ENCODE measurements at places on chromosomes 11 and 22. TPM values are rescaled to one million over a fixed set of nuclear protein-coding genes. Genes with fewer than 3 reads are reported as not detected.
A peak's percentile ranks its signal among the peaks of the same experiment; 100 is the strongest.

TRPM5 gene
- polyA plus RNA-seq: not detected

TRIM77 gene
- polyA plus RNA-seq: not detected

RFPL2 gene
- polyA plus RNA-seq: not detected

GRCh38 chr11:65314501-65315203, at the start of gene CDC42EP2:
Gene CDC42EP2, plus strand, starts transcription at chr11:65314866. Its CDS starts 6,033 bp downstream, at chr11:65320899.
- peak; percentile 67 for DNase-seq
- peak within 1 kb of the TSS; percentile 78 for H3K4me3 ChIP-seq
- H3K27ac ChIP-seq: no peak within 1 kb of the TSS
- no peaks in the 10 kb centered on the region for H3K27me3 ChIP-seq

- no peaks in the 10 kb centered on the region for H3K27me3 ChIP-seq
- H3K4me3 ChIP-seq: no peak overlapping the region
- H3K36me3 ChIP-seq: peaks cover 17% of the 10 kb centered on the region
Measured at GRCh38 chr22:28207281-28208030, 288.4 kb upstream of the PITPNB start.

DNA sequence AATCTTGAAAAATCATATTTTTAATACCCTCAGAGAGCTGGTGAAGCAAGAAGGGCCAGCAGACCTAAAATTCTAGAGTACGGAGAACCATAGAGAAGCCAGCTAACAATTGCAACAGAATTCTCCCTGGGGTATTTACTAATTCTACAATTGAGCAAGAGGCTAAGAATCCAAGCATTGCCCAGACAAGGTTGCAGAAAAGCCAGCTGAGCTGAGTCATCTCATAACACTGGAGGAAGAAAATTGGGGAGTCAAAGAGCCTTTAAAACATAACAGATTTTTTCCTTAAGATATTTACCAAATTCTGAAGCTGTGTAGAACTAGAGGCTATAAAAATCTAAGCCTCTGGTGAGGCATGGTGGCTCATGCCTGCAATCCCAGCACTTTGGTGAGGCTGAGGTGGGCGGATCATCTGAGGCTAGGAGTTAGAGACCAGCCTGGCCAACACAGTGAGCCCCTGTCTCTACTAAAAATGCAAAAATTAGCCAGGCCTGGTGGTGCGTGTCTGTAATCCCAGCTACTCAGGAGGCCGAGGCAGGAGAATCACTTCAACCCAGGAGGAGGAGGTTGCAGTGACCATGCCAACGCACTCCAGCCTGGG, 13.6 kb upstream of the TMEM216 start:
- no peak for DNase-seq
- H3K27ac ChIP-seq: peak overlapping the region; percentile 57
- H3K27me3 ChIP-seq: no peaks in the 10 kb centered on the region

DNA sequence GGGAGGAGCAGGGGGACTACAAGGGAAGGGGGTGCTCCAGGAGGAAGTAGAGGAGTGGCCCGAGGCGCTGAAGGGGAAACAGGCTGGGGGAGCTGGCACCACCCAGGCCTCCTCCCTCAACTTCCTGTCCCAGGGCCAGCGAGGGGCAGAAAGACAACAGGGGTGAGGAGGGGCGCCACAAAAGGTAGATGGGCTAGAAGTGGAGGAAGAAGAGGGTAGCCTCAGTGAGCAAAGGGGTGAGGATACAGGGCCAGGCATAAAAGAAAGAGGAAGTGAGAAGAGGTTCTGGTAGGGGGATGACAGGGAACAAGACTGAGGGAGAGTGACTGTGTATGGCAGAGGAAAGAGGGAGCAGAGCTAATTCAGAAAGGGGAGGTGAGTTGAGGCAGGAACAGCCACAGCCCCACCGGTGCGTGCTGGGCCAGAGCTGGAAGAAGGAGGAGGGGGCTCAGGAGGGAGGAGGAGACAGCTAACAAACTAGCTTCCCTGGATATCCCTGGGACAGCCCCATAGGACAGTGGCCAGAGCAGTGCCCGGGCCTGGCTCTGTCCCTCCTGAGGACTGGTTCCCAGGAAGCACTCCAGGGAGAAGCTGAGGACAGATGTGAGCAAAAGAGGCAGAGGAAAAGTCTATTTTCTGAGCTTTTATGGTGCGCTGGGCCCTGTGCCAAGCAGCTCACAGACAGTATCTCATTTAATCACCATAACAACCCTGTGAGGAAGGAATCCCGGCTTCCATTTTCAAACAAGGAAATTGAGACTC, 8.5 kb downstream of the DCHS1 start:
- peak; percentile 59 for DNase-seq
- no peak overlapping the region for H3K4me3 ChIP-seq
- no peaks in the 10 kb centered on the region for H3K36me3 ChIP-seq
- H3K4me1 ChIP-seq: no peaks in the 10 kb centered on the region
- no peaks in the 10 kb centered on the region for H3K27me3 ChIP-seq
- no peak overlapping the region for H3K27ac ChIP-seq

GRCh38 chr22:21082248-21082647, 36.5 kb downstream of the LRRC74B start:
- no peaks in the 10 kb centered on the region for H3K27me3 ChIP-seq
- H3K4me3 ChIP-seq: no peak overlapping the region
- H3K4me1 ChIP-seq: no peaks in the 10 kb centered on the region
- H3K36me3 ChIP-seq: no peaks in the 10 kb centered on the region

- peaks cover 8% of the 10 kb centered on the region for H3K27me3 ChIP-seq
- H3K27ac ChIP-seq: no peak overlapping the region
- H3K36me3 ChIP-seq: no peaks in the 10 kb centered on the region
Measured at GRCh38 chr22:29879753-29880152, 3.2 kb upstream of the MTMR3 start.
